Heart right ventricle (tissue), 16 donors: ENCODE measurements at places on chromosomes 1 and 21. TPM values are rescaled to one million over a fixed set of nuclear protein-coding genes. Genes with fewer than 3 reads are reported as not detected.

- no peak overlapping the region for H3K27ac ChIP-seq
- no peaks in the 10 kb centered on the region for H3K4me1 ChIP-seq
- no peak for DNase-seq
- H3K4me3 ChIP-seq = no peak overlapping the region
- H3K27me3 ChIP-seq = no peaks in the 10 kb centered on the region
These were observed 75.7 kb upstream of the RAB4A start for GRCh38 chr1:229195246-229195645.

GRCh38 chr1:1761504-1762376, 16.5 kb downstream of the NADK start:
- H3K27me3 ChIP-seq = no peaks in the 10 kb centered on the region
- H3K36me3 ChIP-seq = peaks cover 92% of the 10 kb centered on the region
- no peak for DNase-seq
- no peak overlapping the region for H3K27ac ChIP-seq
- no peak overlapping the region for H3K4me3 ChIP-seq
- H3K4me1 ChIP-seq = peaks cover 21% of the 10 kb centered on the region

- peaks cover 5% of the 10 kb centered on the region for H3K4me1 ChIP-seq
- no peaks in the 10 kb centered on the region for H3K27me3 ChIP-seq
- no peak for DNase-seq
These were observed 1287.4 kb upstream of the B3GALT2 start for GRCh38 chr1:194473766-194474165.

DNA sequence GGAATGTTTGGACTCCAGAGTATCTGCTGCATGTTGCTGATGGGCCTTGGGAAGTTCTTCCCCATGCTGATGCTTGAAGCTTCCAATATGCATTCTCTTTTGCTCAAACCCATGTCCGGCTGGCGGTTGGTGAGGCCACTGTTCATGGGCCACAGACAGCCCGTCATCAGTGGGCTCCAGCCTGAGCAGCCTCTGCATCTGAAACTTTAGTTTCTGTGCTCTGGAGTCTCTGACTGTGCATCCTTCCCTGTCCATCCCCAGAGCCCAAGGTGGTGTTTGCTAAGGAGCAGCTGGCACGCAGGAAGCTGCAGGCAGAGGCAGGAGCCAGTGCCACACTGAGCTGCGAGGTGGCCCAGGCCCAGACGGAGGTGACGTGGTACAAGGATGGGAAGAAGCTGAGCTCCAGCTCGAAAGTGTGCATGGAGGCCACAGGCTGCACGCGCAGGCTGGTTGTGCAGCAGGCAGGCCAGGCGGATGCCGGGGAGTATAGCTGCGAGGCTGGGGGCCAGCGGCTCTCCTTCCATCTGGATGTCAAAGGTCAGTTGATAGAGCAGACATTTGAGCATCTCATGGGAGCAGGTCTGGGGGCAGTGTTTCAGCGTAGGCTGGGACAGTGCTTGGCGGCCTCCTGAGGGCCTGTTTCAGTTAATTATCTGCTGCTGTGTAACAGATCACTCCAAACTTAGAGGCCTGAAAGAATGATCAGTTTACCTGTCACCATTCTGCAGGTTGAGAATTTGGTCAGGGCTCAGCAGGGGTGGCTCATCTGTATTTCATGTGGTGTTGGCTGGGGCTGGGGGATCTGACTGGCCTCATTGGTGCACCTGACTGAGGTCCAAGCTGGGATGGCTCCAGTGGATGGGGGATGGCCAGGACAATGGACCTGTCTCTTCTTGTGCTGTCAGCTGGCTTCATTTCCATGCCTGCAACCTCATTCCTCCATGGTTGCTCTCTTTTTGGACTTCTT, 16.6 kb downstream of the OBSCN start:
- H3K27ac ChIP-seq = no peak overlapping the region
- H3K27me3 ChIP-seq = no peaks in the 10 kb centered on the region
- H3K4me1 ChIP-seq = peaks cover 63% of the 10 kb centered on the region
- peaks cover 28% of the 10 kb centered on the region for H3K36me3 ChIP-seq
- no peak overlapping the region for H3K4me3 ChIP-seq
- no peak for DNase-seq

DNA sequence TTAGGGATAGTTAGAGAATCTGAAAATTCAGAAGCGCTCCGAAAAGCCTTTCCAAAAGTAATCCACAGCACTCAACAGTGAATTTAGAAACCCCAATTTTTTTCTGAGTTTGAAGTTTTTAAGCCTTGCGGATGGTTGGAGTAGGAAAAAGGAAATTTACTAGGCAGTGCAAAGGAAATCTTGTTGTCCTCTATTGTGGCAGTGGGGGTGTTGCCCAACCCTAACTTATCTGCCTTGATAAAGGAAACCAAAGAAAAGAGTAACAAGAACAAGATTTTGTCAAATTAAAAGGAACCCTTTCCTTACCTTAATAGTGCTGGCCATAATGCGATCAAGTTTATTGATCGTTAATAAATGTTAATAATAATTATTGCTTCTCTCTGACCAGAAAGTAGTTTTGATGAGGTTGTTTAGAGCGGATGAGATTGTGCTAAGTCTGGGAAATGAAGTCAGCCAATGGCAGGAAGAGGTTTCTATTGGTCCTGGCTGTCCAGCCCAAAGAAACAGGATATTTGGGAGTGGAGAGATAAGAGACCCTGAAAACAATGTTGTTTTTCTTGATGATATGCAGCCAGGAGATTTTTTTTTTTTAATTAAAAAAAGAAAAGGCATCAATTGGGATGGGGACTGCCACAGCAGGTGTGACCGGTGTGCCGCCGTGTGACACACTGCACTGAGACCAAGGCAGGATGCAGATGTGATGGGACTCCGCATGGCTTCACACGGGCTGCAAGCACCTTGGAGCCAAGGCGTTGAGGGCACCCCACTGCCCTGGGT, at the start of gene ERG:
Gene ERG (minus strand): TSS at position 421 of the 777 bp plus-strand sequence. CDS start 97 bp downstream, at position 324.
- H3K4me3 ChIP-seq = peak within 1 kb of the TSS; percentile 20
- H3K27ac ChIP-seq = peak within 1 kb of the TSS; percentile 93
- no peaks in the 10 kb centered on the region for H3K36me3 ChIP-seq
- peaks cover 25% of the 10 kb centered on the region for H3K4me1 ChIP-seq
- H3K27me3 ChIP-seq = no peaks in the 10 kb centered on the region

ZMYND12 gene
- 1.9 TPM for total RNA-seq

TCEANC2 gene
- total RNA-seq = 2.3 TPM
